Uterus (tissue), 4 donors: ENCODE measurements at places on chromosomes 11 and 22.

DNA sequence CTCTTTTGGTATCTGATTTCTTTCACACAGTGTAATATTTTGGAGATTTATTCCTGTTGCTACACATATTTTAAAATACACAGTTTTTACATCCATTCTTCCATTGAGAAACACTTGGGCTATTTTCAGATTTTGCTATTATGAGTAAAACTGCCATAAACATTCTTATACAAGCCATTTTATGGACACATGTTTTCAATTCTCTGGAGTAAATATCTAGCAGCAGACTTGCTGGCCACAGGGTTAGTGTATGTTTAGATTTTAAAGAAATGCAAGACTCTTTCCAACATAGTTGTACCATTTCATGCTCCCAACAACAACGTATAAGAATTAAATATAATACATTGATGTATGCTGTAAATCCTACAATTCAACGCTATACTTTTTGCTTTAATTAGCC, 360.8 kb upstream of the PITPNB start:
- no peak for DNase-seq

GRCh38 chr11:17691976-17692375, 27.4 kb upstream of the MYOD1 start:
- no peak for DNase-seq

DNA sequence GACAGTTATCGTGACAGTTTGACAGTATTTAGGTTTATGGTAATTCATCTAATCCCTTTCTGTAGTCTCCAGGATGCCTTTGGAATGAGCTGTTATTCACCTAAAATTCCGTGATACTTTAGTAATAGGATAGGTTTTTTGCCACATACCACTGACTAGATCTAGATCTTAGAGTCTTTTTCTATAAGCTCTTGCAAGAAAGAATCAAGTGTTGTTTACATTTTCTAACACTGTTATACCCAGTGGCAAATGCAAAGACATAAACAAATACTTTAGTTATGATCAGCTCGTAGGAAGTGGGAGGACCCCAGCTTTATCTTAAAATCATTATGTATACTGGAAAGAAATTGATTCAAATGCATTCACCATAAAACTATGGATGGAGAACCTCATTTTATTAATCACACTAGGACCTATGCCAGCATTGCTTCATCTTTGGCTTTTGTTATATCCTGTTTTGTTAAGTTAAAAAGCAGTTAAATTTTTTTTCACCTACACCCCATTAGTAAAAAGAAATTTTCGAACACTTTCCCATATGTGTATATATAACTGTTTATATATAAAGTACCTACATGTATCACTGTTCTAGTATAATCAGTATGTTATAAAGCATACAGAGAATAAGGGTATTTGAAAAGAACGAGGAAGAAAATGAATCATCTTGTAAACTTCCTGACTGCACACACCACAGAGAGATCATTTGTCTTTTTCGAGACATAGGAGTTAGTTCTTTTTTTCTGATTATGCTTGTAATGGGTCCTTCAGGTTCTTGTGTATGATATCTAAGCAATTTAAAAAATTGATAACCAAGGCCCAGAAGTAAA, 60.9 kb downstream of the PDHX start:
- no peak for DNase-seq

GRCh38 chr22:29914165-29914564, 31.2 kb downstream of the MTMR3 start:
- DNase-seq, result no peak

- no peak for DNase-seq
These were observed 47.5 kb upstream of the CDON start for GRCh38 chr11:126109941-126110731.

- DNase-seq, result no peak
These were observed 25.6 kb downstream of the MN1 start for GRCh38 chr22:27775758-27776649.

DNA sequence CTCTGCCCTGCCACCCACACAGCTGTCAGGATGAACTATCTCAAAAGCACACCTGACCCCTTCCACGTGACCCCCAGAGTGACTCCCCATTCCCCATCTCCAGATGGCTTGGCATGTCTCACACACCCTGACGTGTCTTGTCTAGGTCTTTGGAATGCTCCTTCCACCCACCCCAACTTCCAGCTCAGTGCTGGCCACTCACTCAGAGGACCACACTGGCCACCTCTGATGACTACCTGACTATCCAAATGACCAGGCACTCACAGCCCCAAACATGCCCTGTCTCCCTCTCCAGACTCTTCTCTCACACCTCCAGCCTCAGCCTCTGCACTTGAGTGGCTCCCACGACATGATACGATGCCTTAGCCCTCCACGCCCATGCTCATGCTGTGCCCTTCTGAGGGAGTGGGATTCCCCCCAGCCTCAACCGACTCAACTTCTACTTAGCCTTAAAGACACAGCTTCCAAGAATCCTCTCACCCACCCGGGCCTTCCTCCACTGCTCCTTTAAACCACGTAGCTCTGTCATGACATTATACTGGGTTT, 259.4 kb downstream of the BUD13 start:
- no peak for DNase-seq

GRCh38 chr11:74926304-74927030, 22.4 kb downstream of the XRRA1 start:
- no peak for DNase-seq

DNA sequence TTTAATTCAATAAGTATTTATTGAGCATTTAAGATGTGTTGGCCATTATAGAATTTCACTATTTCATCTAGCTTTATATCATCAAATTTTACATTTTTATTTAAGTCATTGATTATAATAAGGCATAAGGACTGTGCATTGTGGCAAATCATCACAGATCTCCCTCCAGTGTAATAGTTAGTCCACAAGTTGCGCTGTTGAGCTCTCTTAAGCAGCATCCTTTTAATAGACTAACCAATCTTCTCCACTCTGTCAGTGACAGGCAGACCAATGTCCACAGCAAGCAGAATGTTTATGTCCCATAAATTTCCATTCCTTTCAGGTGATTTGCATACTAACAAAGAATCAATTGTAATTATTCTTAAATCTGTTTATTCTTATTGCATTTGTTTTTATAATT, 595.3 kb upstream of the CCDC90B start:
- DNase-seq, result no peak

DNA sequence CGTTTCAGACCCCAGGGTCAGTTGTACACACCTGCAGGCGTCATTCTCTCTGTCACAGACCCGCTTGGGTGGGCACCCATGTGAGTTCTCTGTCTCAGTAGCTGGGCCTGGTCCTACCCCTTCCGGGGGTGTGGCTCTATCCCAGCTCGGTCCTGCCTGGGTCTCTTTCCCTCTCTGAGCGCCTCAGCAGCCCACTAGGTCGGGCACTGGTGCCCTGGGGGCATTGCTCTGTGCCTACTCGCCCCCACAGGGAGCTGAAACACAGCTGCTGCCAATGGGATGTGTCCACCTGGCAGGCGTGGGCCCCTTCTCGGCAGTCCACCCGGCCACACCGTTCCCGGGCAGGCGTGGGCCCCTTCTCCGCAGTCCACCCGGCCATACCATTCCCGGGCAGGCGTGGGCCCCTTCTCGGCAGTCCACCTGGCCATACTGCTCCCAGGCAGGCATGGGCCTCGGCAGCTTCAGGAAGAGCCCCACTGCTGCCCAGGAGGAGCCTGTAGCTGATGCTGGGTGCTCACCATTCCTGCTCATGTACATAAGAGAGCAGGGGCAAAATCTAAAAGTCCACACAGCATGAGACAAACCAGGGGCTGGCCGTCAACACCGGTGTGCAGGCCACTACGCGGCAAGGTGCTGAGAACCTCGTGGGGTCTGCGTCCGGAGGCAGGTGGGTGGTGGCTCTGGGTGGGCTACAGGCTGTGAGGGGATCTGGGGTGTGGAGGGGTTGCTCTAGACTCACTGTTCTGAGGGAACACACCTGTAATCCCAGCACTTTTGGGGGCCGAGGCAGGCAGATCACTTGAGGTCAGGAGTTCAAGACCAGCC, 12.3 kb downstream of the MLC1 start:
- no peak for DNase-seq

- DNase-seq, result no peak
These were observed 391.1 kb downstream of the ETS1 start for GRCh38 chr11:128196235-128196634.

- no peak for DNase-seq
These were observed 6.8 kb upstream of the OR2AT4 start for GRCh38 chr11:75103380-75104026.

DNA sequence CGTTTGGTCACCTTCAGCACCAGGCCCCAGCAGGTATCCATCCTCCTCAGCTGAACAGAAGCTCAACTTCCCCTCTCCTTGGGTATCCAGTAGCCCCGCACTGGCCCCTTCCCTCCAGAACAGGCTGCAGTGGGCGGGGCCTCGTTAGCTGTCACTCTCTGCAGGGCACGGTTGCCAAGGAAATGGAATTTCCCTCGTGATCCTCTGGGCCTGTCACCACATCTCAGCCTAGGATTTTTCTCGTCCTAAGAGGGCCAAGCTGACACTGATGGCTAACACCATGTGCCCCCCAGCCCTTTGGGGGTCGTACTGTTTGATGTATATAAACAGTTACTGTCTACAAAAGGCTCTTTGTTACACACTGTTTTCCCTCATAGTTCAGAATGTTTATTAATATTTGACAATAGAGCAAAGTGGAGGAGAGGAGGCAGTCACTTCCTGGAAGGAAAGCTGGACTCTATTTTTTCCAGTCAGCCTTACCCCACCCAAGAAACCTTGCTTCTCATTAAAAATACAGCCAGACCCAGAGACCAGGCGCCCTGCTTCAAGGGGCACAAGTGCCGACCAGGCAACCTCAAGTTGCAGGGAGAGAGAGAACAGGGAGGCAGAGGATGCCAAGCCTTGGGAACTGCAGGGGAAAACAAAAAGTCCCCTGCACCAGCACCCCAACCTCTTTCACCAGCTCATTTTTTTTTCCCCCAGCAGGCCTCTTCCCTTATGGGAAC, 44.5 kb downstream of the FEZ1 start:
- no peak for DNase-seq
